ENCODE measurements at places on chromosomes 4 and X. TPM values are rescaled to one million over a fixed set of nuclear protein-coding genes. Genes with fewer than 3 reads are reported as not detected.

MAGEA2 gene
- not detected for total RNA-seq

- H3K27me3 ChIP-seq, result no peaks in the 10 kb centered on the region
- peaks cover 4% of the 10 kb centered on the region for H3K4me1 ChIP-seq
- H3K4me3 ChIP-seq, result no peak overlapping the region
- no peaks in the 10 kb centered on the region for H3K36me3 ChIP-seq
- no peak overlapping the region for H3K27ac ChIP-seq
- no peak for DNase-seq
Observed at GRCh38 chr4:165386328-165386727, 7.5 kb downstream of the CPE start.

SPATA18 gene
- 9.2 TPM for total RNA-seq

- no peak overlapping the region for H3K27ac ChIP-seq
- H3K4me1 ChIP-seq, result peaks cover 4% of the 10 kb centered on the region
Observed at GRCh38 chr4:3364199-3364598, 71.4 kb downstream of the RGS12 start.

GRCh38 chrX:131617182-131617581 lies 73.3 kb downstream of the OR13H1 start:
- no peaks in the 10 kb centered on the region for H3K27me3 ChIP-seq
- no peaks in the 10 kb centered on the region for H3K36me3 ChIP-seq
- no peak overlapping the region for H3K4me3 ChIP-seq
- no peaks in the 10 kb centered on the region for H3K4me1 ChIP-seq
- no peak overlapping the region for H3K27ac ChIP-seq

GRCh38 chrX:63561425-63561824 lies 210.3 kb upstream of the SPIN4 start:
- H3K27ac ChIP-seq, result peak overlapping the region; percentile 24
- no peaks in the 10 kb centered on the region for H3K4me1 ChIP-seq
- peak overlapping the region; percentile 38 for H3K4me3 ChIP-seq
- H3K36me3 ChIP-seq, result no peaks in the 10 kb centered on the region
- no peaks in the 10 kb centered on the region for H3K27me3 ChIP-seq

All from thyroid gland (tissue), 4 donors.